ENCODE measurements at places on chromosomes 5 and 9.
A peak's percentile ranks its signal among the peaks of the same experiment; 100 is the strongest.

DNA sequence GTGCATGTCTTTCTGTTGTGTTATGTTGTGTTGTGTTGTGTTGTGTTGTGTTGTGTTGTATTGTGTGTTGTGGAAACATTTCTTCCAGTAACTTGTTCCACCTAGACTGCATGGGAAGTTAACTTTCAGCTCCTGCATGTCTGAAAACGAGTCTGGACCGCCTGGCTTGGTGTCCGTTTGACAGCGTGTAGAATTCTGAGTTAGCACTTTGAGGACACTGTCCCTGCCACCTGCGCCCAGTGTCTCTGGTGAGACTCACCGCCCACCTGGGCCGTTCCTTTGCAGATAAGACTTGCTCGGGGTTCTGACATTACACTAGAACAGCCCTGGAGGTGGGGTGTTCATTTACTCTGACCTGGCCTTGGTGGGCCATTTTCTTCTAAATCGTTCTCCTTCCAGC is 42.0 kb downstream of the WNK2 start:
- DNase-seq, result no peak

DNA sequence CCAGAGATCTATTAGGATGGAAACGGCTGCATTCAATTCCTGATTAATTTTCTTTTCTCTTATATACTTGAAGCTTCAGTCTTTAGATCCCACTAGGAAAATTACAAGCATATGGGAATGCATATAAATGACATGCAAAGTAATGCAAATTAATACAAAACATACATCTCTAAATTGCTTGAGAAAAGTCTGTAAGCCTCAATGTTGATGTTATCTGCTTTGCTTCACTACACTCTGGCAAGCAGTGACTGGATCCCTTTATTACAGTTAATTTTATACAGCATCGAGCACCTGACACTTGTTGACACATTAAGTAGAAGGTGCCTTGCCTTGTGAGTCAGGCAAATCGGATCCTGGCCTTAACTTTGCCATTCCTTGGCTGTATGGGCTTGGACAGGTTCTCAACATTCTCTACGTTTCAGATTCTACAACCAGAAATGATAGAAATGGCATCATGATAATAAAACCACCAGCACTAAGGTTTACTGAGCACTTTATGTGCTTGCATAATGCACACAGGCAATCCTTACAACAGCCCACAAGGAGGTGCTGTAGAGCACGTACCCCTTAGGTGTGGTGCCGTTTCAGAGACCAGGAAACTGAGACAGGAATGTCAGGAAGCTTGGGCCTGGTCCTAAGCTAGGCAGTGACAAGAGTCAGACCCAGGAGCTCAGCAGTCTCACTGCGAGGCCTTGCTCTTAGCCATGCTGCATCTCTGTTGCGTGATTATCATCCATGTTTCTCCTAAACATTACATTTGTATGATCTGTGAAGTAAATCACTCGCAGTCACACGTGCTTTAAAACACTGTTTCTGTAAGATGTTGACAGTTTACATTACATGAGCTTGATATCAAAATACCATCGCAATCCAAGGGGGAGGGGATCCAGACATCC is 2.7 kb downstream of the GCNT4 start:
- peak; percentile 57 for DNase-seq

- no peak for DNase-seq
Observed at GRCh38 chr9:8946461-8946860, 1146.9 kb upstream of the DMAC1 start.

DNA sequence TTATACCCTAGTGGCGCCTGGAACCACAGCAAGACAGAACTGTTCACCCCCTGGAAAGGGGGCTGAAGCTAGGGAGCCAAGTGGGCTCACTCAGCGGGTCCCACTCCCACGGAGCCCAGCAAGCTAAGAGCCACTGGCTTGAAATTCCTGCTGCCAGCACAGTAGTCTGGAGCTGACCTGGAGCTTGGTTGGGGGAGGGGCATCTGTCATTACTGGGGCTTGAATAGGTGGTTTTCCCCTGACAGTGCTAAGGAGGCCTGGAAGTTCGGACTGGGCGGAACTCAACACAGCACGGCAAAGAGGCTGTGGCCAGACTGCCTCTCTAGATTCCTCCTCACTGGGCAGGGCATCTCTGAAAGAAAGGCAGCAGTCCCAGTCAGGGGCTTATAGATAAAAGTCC is 19.5 kb downstream of the BTNL3 start:
- no peak for DNase-seq

DNA sequence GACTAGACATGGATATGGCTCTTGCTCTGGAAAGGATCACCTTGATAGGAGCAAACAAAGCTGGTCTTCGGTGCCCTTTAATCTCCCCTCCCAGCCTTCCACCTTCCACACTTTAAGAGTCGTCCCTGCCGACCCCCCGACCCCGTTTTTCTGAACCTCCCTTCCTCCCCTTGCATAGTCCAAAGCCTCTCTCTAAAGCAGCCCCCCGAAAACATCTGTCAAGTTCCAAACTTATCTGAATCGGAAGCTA is 423 bp upstream of the NUP214 start:
- DNase-seq, result no peak

GRCh38 chr9:74742792-74743730 is 144.7 kb downstream of the TRPM6 start:
- no peak for DNase-seq

DNA sequence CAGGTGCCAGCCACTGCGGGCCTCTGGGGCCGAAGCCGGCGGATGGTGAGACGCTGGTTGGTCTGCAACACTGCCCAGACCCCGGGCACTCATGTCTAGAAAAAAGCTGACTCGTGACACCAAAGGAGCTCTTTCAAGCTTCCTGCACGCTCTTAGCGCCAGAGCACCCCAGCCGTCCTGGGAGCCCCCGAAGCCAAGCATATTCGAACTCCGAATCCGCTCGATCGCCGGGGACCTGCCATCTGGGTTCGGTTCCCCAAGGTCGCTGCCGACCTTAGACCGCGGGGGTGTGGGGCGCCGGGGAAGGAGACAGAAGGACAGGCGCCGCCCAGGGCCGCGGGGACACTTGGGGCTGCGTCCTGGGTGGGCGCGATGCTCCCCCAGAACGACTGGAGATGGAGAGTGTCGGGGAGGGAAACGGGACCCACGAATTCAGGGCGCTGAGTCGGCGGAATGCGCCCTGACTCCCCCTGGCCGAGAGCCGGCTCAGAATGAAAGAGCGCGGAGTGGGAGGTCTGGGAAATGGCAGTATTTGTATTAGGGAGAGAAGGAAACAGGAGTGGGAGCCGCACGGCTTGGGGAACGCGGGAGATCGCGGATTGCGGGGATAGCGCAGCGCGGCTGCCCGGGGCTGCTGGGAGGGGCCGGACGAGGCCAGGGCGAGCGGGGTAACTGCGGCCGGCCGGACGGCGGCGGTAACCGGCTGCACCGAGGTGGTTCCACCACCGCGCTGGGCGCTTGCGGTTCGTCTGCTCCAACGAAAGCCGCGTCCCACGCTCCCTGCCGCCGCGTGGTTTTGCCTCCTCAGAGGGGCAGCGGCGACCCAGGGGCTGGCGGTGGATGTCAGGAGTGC is 20.1 kb upstream of the MARCHF6 start:
- DNase-seq, result no peak

GRCh38 chr5:131488463-131488862 is 146.6 kb downstream of the RAPGEF6 start:
- DNase-seq, result no peak

GRCh38 chr5:22887566-22887965 is 34.4 kb upstream of the CDH12 start:
- no peak for DNase-seq

DNA sequence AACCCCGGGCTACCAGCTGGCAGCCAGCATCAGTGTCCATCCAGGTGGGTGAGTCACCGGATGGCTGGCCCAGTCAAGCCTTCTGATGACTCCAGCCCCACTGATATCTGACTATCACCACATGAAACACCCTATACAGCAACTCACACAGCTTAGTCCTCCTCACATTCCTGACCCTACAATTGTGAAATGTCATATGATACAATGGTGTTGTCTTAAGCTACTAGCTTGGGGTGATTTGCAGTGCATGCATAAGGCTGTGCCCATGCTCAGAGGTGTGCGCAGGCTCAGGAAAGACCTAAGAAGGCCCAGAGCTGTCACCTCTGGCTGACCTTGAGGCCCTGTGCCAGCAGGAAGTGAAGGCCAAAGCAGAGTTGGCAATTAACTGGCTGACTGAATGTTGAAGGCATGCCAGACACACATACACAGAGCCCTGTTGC is 21.5 kb upstream of the SEMA4D start:
- DNase-seq, result no peak
